Left ventricle myocardium superior (tissue), 1 donor: ENCODE measurements at places on chromosomes 2 and 18. TPM values are rescaled to one million over a fixed set of nuclear protein-coding genes. Genes with fewer than 3 reads are reported as not detected.

GRCh38 chr2:102051692-102052277, 60.0 kb downstream of the IL1R2 start:
- DNase-seq, result no peak

GRCh38 chr2:40668425-40668824, 216.5 kb upstream of the SLC8A1 start:
- DNase-seq, result no peak

- DNase-seq, result peak; percentile 87
Measured at GRCh38 chr2:235605312-235606003, 111.6 kb downstream of the AGAP1 start.

DNA sequence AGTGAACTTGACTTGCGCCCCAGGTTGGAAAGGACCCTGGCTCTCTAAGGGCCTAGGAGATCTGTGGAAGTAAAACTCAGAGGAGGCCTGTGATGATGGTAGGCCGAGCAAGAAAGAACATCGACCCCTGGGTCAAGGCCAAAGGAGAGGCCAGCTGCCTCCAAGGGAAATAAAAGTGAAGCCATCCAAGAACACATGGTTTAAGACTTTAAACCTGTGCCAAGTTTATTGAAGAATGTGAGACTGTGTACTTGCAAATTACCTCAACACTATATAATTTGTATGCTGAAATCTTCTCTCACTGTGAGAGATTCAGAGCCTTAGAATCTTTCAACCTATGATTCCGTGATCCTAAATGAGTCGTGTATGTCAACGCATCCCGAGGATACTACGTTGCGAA, 40.7 kb upstream of the COBLL1 start:
- no peak for DNase-seq

GRCh38 chr2:85852937-85853498, 35.8 kb downstream of the ST3GAL5 start:
- peak; percentile 44 for DNase-seq

GRCh38 chr18:79746730-79747129, 51.0 kb upstream of the KCNG2 start:
- DNase-seq, result no peak

DNA sequence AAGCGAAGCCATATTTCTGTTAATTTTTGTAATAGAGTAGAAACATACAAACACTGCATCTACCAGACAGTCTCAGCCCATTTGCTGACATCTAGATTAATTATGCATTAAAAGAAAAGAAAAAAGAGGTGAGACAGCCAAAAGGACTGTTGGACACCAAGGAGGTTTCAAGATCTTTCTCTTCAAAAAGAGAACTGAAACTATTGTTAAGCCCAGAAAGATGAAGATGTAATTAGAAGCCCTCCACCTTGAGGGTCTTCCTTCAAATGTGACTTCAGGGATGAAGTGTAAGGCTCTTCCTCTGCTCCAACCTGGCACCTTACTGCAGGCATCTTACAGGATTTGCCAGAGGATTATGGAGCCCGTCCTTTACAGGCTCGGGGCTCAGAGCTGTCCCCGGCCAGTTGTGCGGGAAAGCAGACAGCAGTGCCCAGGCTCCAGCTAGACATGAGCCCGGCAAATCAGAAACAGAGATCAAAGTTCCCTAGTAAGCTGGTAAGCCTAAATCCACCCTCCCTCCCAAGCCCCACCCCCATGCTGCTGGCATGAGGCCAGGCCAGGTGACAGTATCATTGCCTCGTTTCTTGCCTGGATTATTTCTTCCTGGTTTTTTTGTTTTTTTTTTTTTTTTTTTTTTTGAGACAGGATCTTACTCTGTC, 38.9 kb downstream of the ADI1 start:
- DNase-seq, result peak; percentile 31

- DNase-seq, result no peak
Measured at GRCh38 chr2:236180076-236180816, 12.1 kb upstream of the GBX2 start.

GRCh38 chr2:230085201-230085600, 16.5 kb upstream of the SLC16A14 start:
- DNase-seq, result no peak

GRCh38 chr2:60560734-60561644, 7.5 kb upstream of the BCL11A start:
- no peak for DNase-seq

- no peak for DNase-seq
Measured at GRCh38 chr2:3099145-3099859, 278.3 kb downstream of the EIPR1 start.

- DNase-seq, result no peak
Measured at GRCh38 chr2:11710210-11710609, 36.2 kb upstream of the LPIN1 start.

DNA sequence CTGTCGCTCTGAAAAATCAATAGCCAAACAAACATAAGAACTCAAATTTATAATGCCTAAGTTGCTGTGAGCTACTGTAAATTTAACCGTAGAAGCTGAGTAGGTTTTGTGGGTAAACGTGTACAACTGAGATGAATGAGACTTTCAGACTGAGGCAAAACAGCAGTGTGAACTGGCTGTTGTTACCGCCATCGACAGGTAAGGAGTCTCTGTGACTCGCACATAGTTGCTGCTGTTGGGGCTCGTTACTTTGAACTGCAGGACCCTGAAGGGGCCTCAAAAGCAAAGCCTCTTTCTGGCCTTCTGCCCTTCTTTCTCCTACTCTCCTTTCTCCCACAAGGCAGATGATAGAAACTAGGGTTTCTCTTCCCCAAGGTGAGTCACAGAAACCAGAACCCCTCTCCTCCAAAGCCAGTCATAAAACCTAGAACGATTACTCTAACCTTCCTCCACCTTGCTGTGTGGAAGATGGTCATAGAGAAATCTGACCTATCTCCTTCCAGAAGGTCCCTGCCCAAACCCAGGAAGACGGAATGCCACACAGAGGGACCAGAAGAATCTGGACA, 101.2 kb downstream of the DLGAP1 start:
- DNase-seq, result no peak

DNA sequence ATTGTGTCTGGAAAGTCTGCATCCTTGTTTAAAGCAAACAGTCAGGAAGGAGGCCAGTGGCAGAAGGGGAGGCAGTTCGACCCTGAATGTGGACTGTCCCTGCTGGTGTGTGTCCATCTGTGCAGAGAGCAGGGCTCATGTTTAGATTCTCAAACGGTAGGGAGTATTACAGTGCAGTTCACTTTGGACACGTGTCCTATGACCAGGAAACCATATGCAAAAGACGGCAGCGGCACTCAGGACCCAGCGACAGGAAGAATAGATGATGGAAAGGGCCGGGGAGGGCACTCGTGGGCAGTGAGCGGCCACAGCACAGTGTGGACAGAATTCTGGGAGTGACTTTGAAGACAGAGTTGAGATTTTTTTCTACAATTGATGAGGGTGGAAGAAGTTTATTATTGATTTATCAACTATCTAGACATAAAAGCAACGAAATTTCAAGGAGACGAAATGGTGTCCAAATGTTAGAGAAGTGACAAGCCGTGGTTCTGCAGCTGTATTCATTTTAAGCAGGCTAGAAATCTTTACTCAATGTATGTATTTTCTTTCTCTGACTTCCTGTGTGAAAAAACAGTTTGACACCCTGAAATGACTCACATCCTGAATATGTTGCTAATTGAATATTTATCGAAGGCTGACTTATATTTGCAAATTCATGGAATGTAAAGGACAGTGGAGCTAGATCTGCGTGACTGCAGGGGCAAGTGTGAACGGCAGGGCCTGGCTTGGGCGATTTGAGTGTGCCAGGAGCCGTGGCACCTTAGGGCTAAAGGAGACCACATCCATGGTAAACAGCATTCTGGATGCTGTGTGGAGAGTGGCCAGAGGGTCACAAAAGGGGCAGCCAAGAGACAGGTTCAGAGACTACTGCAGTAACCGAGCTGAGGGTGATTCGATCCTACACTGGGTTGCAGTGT, 214.2 kb downstream of the PTGR3 start:
- peak; percentile 32 for DNase-seq

DNA sequence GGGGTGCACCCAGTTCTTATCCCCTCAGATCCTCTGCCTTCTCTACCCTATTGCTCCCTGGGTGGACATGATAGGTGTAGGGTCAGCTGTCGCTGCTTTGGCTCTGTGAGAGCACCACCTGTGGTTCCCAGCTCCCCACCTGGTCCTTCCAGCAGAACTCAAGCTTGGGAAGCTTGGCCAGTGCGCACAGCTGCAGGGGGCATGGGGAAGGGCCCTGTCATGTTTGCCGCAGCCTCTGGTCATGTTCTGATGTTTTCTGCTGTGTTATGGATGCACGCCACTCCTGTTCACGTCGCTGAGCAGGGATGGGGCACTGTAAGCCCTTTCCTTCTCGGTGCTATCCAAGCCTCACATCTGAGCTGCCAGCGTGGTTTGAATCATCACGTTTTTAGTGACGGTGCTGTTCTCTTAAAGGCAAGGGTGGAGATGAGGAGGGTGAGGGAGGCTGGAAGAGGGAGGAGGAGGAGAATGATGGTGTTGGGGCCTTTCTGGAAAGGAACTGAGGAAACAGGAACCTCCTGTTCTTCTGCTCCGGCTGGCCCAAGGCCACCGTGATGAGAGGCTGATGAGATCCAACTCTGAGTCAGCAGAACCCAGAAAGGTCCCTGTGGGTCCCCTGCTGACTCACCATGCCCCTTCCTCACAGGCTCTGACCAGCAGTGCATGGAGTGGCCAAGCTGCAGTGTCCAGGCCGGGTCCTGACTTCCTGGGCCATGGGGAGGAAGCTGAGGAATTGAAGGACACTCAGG, 78.0 kb downstream of the LIPG start:
- DNase-seq, result peak; percentile 47

- DNase-seq, result no peak
Measured at GRCh38 chr2:224591220-224591619, 6.1 kb upstream of the CUL3 start.

DES gene
- 14,457 TPM for total RNA-seq

CACNB4 gene
- total RNA-seq, result 0.32 TPM

PTPRN gene
- not detected for total RNA-seq

HADHB gene
- 1,919 TPM for total RNA-seq

NEU4 gene
- total RNA-seq, result 0.52 TPM

AOX1 gene
- 8.7 TPM for total RNA-seq

ARHGEF33 gene
- 0.10 TPM for total RNA-seq
